Large intestine (tissue), 12 donors: ENCODE measurements at places on chromosomes 2 and 18. TPM values are rescaled to one million over a fixed set of nuclear protein-coding genes. Genes with fewer than 3 reads are reported as not detected.

DNA sequence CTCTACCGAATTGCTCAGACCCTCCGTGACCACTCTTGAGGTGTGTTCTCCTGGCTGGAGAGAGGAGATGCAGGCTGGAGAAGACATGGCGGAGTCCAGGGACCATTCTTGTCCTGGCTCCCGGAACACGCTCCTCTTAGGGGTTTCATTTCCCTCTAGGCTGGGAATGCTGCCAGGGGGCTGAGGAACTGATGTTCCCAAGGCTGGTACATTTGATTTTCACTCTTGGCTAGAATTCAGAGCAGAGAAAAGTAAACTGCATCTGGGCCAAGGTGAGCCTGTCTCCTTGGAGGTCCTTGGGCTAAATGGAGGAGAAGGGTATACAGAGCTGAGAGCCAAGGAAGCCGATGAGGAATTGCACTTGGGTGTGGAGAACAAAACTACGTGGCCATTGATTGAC is 28.2 kb upstream of the LBH start:
- H3K27ac ChIP-seq = peak overlapping the region; percentile 10
- no peak for DNase-seq
- H3K27me3 ChIP-seq = no peaks in the 10 kb centered on the region
- H3K36me3 ChIP-seq = no peaks in the 10 kb centered on the region

Gene ZNF892
- 1.6 TPM for polyA plus RNA-seq

Gene LRRC30
- polyA plus RNA-seq = not detected

Gene TANC1
- 22.6 TPM for polyA plus RNA-seq

DNA sequence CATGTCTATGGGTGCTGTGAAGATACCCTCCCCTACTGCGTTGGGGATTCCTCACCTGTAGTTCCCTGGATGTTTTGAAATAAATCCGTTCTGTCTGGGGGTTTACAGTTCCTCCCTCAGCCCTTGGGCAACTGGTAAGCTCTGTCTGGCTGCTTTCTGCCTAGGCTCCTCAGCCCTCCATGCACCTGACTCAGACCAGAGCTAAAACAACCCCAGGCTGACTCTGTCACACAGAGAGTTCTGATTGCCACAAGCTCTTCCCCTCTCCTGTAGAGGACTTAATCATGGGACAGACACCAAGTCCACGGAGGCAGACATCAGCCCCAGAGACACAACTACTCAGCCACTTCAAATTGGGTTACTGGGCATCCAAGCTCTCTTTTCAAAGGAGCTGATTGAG is 6.3 kb downstream of the VIT start:
- no peaks in the 10 kb centered on the region for H3K36me3 ChIP-seq
- no peak overlapping the region for H3K4me3 ChIP-seq
- no peak overlapping the region for H3K27ac ChIP-seq
- H3K4me1 ChIP-seq = no peaks in the 10 kb centered on the region

DNA sequence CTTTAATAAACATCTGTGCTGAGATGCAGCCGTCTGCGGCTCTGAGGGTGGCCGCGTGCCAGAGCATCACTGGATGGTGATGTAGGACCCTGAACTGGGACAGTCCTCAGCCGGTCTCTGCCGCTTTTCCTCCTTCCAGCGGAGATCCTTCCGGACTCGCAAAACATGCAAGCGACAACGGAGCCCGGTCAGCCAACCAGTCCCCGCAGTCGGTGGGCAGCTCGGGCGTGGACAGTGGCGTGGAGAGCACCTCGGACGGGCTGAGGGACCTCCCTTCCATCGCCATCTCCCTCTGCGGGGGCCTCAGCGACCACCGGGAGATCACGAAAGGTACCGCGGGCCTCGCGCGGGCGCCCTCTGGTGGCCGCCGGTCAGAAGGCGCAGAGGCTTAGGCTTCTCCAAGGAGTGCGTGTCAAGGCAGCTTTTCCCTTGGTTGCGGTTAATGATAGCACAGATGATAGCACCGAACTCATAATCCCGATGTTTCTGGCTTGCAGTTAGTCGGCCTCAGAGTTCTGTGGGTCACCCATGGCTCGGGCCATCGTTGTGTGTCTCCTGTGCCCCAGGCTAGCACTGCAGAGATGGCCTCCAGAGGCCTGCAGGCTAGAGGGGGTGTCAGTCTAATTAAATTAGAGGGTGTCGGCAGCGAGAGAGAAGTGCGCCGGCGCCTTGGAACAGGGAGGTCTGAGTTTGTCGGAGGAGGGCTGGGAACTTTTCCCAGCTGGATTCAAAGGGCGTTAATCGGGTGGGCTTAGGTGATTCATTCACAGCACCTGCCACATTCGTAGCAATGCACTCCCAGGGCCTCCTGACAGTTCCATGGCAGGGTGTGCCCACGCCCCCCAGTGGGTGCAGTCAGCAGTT is 38.5 kb downstream of the LPIN1 start:
- no peaks in the 10 kb centered on the region for H3K27me3 ChIP-seq
- DNase-seq = peak; percentile 58
- no peaks in the 10 kb centered on the region for H3K4me1 ChIP-seq

DNA sequence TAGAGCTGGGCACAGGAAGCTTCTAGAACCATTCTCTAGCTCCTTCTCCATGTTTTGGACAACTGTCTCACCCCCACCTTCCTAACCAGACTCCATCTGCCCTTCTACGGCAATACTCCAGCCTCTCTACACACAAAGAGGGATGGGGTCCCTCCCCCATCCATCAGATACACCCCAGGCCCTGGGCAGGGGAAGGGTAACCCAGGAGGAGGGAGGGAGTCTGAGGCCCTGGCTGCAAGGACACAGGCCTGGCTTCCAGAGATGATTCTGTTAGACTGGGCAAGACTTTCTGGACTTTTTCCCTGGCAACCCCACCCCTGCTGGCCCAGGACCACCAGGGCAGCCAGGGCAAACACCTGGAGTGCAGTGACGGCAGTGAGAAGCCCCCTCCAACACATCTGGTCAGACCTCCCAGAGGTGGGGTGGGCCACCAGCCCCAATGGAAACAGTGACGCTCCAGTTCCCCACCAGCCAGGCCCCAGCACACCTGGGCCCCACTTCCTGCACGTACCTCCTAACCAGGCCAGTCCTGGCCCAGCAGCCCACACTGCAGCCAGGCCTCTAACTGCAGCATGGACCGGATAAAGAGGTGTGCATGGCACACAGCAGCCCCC is 6.5 kb downstream of the CYP26B1 start:
- no peak overlapping the region for H3K27ac ChIP-seq
- H3K36me3 ChIP-seq = no peaks in the 10 kb centered on the region
- H3K27me3 ChIP-seq = peaks cover 40% of the 10 kb centered on the region
- DNase-seq = no peak
- no peak overlapping the region for H3K4me3 ChIP-seq

Gene SCN7A
- 6.7 TPM for polyA plus RNA-seq

GRCh38 chr18:5463831-5464230 is 80.0 kb downstream of the EPB41L3 start:
- H3K4me1 ChIP-seq = no peaks in the 10 kb centered on the region
- H3K27ac ChIP-seq = no peak overlapping the region
- no peaks in the 10 kb centered on the region for H3K27me3 ChIP-seq
- no peaks in the 10 kb centered on the region for H3K36me3 ChIP-seq
- no peak overlapping the region for H3K4me3 ChIP-seq

DNA sequence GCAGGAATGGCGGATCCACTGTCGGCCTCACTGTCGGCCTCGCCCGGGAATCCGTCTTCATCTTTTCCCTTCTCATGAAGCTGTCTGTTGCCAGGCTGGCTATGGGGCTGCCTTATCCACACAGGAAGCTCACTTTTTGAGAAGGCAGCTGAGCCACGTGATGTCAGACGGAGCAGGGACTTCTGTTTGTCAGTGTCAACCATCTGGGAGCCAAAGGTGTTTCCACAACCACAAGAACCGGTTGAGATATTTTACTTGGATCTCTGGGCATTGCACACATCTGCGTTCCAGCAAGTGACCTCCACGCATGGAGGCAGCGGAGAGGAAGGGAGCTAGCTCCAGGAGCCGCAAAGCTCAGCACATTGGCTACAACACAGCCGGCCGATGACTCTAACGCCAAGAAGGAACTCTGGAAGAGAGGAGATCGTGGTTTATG is 27.4 kb upstream of the TAF1B start:
- H3K4me1 ChIP-seq = peaks cover 4% of the 10 kb centered on the region
- DNase-seq = no peak
- no peaks in the 10 kb centered on the region for H3K27me3 ChIP-seq
- H3K36me3 ChIP-seq = no peaks in the 10 kb centered on the region

DNA sequence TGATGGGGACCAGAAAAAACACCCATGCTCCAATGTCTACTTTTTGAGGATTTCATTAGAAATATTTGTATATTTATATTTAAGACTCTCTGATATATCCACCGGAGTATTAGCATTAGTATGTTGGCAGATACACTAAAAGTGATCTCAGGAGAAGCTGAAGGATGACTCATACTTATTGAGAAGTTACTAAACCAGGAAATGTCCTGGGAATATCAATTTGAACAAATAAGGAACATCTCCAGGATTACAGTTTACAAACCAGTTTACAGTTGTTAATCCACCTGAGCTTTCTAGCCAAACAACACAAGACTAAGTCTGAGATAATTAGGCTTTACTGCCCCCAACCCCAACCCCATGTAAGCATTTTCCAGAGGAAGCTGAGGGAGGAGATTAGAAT is 16.1 kb upstream of the DPP4 start:
- no peak overlapping the region for H3K4me3 ChIP-seq
- H3K27me3 ChIP-seq = no peaks in the 10 kb centered on the region
- H3K4me1 ChIP-seq = peaks cover 27% of the 10 kb centered on the region
- H3K36me3 ChIP-seq = no peaks in the 10 kb centered on the region

- H3K4me3 ChIP-seq = no peak overlapping the region
- no peaks in the 10 kb centered on the region for H3K27me3 ChIP-seq
- no peaks in the 10 kb centered on the region for H3K4me1 ChIP-seq
- H3K36me3 ChIP-seq = no peaks in the 10 kb centered on the region
Measured at GRCh38 chr18:71021030-71021362, 732.2 kb downstream of the SOCS6 start.

GRCh38 chr2:102485147-102485785 is 12.2 kb downstream of the SLC9A4 start:
- DNase-seq = peak; percentile 32
- no peak overlapping the region for H3K4me3 ChIP-seq
- H3K27me3 ChIP-seq = no peaks in the 10 kb centered on the region
- H3K27ac ChIP-seq = no peak overlapping the region
- no peaks in the 10 kb centered on the region for H3K4me1 ChIP-seq

GRCh38 chr2:79250656-79251055 is 91.1 kb upstream of the REG3A start:
- no peaks in the 10 kb centered on the region for H3K4me1 ChIP-seq
- no peak overlapping the region for H3K4me3 ChIP-seq
- DNase-seq = no peak
- no peaks in the 10 kb centered on the region for H3K27me3 ChIP-seq

GRCh38 chr2:38432820-38433606 is 55.9 kb upstream of the ATL2 start:
- no peaks in the 10 kb centered on the region for H3K36me3 ChIP-seq
- H3K4me1 ChIP-seq = peaks cover 20% of the 10 kb centered on the region
- no peaks in the 10 kb centered on the region for H3K27me3 ChIP-seq
- peak overlapping the region; percentile 58 for H3K27ac ChIP-seq

DNA sequence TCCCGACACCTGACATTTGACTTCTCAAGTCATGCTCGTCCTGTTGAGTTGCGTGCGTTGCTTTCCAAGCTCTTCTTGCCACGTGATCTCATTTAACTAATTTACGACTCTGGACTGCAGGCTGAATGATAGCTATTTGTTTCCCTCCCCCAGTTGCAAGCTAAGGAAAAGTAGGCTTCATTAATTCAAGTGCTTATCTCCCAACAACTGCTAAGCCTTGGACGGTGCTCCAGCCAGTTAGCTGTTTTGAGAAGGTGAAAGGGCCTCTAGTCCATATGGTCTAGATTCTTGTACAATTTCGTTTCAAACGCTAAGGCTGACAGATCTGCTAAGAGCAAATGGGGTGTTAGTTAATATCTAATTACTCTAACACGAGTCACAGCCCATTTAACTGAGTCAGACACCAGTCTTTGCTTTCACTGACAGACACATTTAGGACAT is 21.1 kb downstream of the GPR45 start:
- H3K36me3 ChIP-seq = peaks cover 21% of the 10 kb centered on the region
- no peak overlapping the region for H3K27ac ChIP-seq
- no peaks in the 10 kb centered on the region for H3K27me3 ChIP-seq
- H3K4me3 ChIP-seq = no peak overlapping the region
- no peaks in the 10 kb centered on the region for H3K4me1 ChIP-seq

GRCh38 chr2:127121776-127122176 is 14.8 kb upstream of the BIN1 start:
- peaks cover 3% of the 10 kb centered on the region for H3K4me1 ChIP-seq
- no peak overlapping the region for H3K4me3 ChIP-seq
- no peak for DNase-seq
- no peaks in the 10 kb centered on the region for H3K36me3 ChIP-seq
- H3K27ac ChIP-seq = no peak overlapping the region

Gene HAAO
- 47.9 TPM for polyA plus RNA-seq

Gene KYNU
- 3.1 TPM for polyA plus RNA-seq

- no peaks in the 10 kb centered on the region for H3K4me1 ChIP-seq
- H3K27me3 ChIP-seq = no peaks in the 10 kb centered on the region
- DNase-seq = no peak
Measured at GRCh38 chr18:24319757-24320156, 77.9 kb downstream of the OSBPL1A start.

GRCh38 chr2:38557981-38558380 is 44.7 kb downstream of the HNRNPLL start:
- H3K36me3 ChIP-seq = peaks cover 16% of the 10 kb centered on the region
- H3K4me1 ChIP-seq = no peaks in the 10 kb centered on the region
- H3K4me3 ChIP-seq = no peak overlapping the region
- no peaks in the 10 kb centered on the region for H3K27me3 ChIP-seq
- DNase-seq = no peak
- H3K27ac ChIP-seq = no peak overlapping the region

GRCh38 chr2:134289225-134289624 is 35.4 kb downstream of the MGAT5 start:
- H3K4me1 ChIP-seq = no peaks in the 10 kb centered on the region
- no peak for DNase-seq
- no peak overlapping the region for H3K27ac ChIP-seq
- H3K4me3 ChIP-seq = no peak overlapping the region
- no peaks in the 10 kb centered on the region for H3K27me3 ChIP-seq

GRCh38 chr2:57959390-57959789 is 87.2 kb upstream of the VRK2 start:
- DNase-seq = no peak
- H3K27ac ChIP-seq = no peak overlapping the region
- H3K36me3 ChIP-seq = no peaks in the 10 kb centered on the region
- H3K4me3 ChIP-seq = no peak overlapping the region

- H3K27ac ChIP-seq = no peak overlapping the region
- no peaks in the 10 kb centered on the region for H3K27me3 ChIP-seq
- no peak for DNase-seq
Measured at GRCh38 chr18:51301376-51301775, 103.9 kb upstream of the MEX3C start.

DNA sequence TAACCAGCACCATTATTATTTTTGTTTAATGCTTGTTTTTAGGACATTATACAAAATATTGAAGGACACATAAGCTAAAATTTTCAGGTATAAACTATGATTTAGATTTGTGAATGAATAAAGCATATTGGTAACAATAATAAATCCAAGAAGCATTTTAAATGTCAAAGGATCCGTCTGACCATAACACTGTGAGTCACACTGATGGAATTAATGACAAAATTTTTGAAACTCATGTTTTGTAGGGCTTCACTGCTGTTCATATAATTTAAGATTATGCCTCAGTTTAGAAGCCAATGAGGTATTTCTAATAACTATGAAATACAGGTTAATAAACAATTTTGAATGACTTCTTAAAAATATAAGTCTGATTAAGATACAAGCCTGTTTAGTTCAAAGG is 124.6 kb downstream of the TMEFF2 start:
- no peaks in the 10 kb centered on the region for H3K36me3 ChIP-seq
- no peak for DNase-seq
- H3K4me1 ChIP-seq = no peaks in the 10 kb centered on the region
- H3K4me3 ChIP-seq = no peak overlapping the region

- no peak for DNase-seq
- no peak overlapping the region for H3K27ac ChIP-seq
- peaks cover under 1% of the 10 kb centered on the region for H3K27me3 ChIP-seq
- H3K4me3 ChIP-seq = no peak overlapping the region
Measured at GRCh38 chr2:217382794-217383193, 522.9 kb upstream of the TNP1 start.
